ENCODE measurements at places on chromosomes 11 and 22.
A peak's percentile ranks its signal among the peaks of the same experiment; 100 is the strongest.

GRCh38 chr22:39135092-39135896 lies 17.2 kb downstream of the CBX7 start:
- peak; percentile 62 for DNase-seq

GRCh38 chr22:33002035-33002434 lies 56.1 kb downstream of the SYN3 start:
- no peak for DNase-seq

GRCh38 chr22:20751185-20751851 lies 22.6 kb upstream of the SERPIND1 start:
- DNase-seq = no peak

GRCh38 chr11:42901084-42901483 lies 410.7 kb upstream of the API5 start:
- DNase-seq = no peak

GRCh38 chr11:48014917-48015316 lies 34.6 kb downstream of the PTPRJ start:
- no peak for DNase-seq

GRCh38 chr22:39818094-39818493 lies 75.5 kb downstream of the ENTHD1 start:
- peak; percentile 29 for DNase-seq

- no peak for DNase-seq
Observed at GRCh38 chr11:65295001-65295400, 19.7 kb upstream of the CDC42EP2 start.

DNA sequence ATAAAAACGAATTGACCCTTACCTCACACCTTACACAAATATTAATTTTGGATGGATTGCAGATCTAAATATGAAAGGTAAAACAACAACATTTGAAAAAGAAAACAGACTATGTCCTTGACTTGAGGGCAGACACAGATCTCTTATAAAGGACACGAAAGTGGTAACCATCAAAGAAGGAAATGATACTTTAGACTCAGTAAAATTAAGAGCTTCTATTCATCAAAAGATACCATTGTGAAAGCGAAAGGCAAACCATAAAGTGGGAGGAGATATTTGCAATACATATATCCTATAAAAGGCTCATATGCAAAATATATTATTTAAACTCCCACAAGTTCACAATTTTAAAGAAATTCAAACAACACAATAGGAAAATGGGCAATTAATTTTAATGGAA lies 5.0 kb downstream of the HEPACAM start:
- no peak for DNase-seq

DNA sequence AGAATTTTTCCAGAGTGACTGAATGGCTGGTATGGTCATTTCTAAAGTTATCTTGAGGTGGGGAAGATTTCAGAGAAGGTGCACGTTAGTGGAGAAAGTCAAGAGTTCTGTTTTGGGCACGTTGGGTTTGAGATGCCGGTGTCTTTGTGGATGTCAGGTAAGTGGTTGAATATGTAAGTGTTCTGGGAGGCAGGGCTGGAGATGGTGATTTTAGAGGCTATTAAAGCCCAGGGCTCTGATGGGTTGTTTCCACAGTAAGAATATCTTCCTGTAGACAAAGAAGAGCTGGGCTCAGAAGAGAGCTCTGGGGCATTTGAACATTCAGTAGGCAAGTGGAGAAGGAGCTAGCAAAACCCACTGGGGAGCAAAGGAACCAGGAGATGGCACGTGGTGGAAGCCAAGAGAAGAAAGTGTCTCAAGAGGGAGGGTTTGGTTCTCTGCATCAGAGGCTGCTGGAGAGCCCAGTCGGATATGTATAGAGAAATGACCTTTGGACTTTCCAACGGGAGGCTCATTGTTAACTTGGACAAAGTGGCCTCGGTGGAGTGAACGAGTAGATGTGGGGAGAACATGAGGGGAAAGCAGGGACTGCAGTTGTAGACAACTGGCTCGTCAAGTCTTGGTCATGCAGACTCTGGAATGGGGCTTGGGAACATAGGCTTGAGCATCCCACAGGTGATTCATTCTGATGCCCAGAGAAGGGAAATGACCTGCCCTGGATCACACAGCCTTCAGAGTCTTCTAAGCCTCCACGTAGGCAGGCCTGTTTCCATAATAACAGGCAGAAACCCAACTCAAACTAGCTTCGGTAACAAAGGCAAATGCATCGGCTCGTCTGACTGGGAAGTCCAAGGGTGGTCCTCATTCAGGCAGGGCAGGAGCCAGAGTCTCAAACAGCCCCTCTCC lies 98.4 kb upstream of the PARVA start:
- no peak for DNase-seq

DNA sequence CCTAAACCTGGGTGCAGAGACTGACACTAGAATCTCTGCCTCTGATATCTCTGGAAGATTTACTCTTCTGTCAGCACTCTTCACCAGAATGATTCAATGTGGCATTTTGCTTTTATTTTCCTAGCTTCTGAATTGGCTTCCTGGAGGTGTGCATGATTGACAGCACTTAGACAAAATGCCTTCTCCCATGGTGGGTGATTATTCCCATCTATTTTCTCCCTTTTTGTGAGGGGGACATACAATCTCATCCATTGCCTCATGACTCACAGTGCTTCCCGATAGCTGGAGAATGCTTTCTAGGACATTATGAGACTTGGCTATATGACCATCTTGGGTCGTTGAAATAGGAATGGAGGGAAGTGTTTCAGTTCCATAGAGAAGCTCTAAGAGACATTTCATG lies 4.0 kb upstream of the TRIM68 start:
- no peak for DNase-seq

DNA sequence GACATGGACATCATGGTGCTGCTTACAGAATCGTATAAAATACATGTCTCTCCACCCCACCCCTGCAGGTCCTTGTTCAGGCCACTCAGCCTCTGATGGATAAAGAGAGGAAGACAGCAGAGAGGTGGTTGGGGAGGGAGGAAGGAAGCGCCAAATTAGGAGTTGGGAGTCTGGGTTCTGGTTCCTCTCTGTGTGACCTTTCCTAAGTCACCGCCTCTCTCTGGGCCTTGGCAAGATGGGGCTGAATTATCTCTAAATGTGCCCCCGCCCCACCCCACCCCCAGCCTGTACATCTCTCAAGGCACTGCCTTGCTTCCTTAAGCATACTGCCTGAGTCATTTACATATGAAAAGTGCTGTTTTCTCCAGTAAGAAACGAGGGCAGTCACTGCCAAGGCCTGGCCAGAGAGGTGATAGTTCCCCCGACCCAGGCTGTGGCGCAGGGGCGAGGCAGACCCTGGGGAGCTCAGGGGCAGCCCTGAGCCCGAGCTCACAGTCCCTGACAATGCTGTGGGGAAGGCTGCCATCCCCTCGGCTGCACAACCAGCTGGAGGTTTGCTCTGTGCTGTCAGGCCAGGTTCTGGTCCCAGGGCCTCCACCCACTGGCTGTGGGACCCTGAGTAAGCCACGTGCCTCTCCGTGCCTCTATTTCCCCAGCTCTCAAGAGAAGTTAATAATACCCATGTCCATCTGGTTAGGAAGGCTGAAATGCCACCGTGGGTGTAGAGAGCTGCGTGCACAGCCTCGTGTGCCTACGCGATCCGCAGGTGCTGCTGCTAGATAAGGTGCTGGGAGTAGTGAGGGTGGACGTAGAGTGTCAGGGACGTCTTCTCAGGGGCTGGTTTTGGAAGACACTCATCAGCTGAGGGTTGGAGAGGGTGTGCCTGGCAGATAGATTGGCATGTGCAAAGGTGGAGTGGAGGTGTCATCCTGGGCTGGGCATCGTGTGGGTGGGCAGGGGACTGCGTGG lies 55.3 kb downstream of the CACNA1I start:
- DNase-seq = no peak

- no peak for DNase-seq
Observed at GRCh38 chr22:27159716-27160295, 502.4 kb downstream of the MIAT start.

- DNase-seq = no peak
Observed at GRCh38 chr22:35605369-35605680, 11.8 kb downstream of the MB start.

- DNase-seq = no peak
Observed at GRCh38 chr11:121207485-121208115, 85.0 kb upstream of the SC5D start.

GRCh38 chr11:116590844-116591570 lies 181.8 kb downstream of the BUD13 start:
- no peak for DNase-seq

GRCh38 chr11:114605370-114605769 lies 9.8 kb upstream of the NXPE4 start:
- no peak for DNase-seq

GRCh38 chr22:24938741-24939341 lies 7.7 kb downstream of the LHFPL7 start:
- DNase-seq = peak; percentile 64

DNA sequence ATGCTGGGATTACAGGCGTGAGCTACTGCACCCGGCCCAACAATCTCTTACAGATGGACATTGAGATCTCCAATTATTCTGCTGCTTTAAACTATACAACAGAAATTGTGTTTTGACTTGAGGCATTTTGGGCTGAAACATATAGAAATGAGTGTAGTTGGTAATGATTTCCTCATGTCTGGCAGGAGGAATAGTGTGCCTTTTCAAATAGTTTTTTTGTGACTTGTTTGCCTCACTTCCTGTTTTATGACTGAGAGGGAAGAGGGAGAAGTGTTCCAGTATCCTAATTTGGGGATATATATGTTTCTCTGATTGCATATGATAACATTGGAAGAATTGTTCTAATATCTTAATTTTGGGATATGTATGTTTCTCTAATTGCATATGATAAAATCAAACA lies 40.2 kb downstream of the EP300 start:
- no peak for DNase-seq

GRCh38 chr11:87290304-87290922 lies 252.7 kb downstream of the TMEM135 start:
- peak; percentile 72 for DNase-seq

GRCh38 chr11:44936951-44937543 lies 13.6 kb downstream of the TP53I11 start:
- no peak for DNase-seq

DNA sequence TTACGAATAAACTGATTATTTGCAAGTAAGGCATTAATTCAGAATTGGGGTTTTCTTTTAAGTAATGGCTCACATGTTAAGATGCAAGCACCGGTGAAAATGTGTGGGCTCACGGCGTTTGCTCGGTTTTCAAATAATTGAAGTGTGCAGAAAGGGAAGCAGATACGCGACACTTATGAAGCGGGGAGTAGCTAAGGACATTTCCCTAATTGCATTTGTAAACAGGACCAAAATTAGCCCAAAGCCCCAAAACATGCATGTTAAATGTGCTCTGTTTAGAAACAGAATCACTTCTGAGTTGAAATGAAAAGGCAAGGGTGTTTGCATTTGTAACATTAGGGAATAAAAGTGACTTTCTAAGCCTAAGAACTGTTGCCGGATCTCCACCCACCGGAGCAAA lies 61.3 kb downstream of the ELFN2 start:
- DNase-seq = no peak

GRCh38 chr11:9765320-9766101 lies 101.6 kb downstream of the SWAP70 start:
- DNase-seq = peak; percentile 88

GRCh38 chr11:108662700-108663099 lies 2.2 kb upstream of the DDX10 start:
- no peak for DNase-seq

GRCh38 chr11:61119055-61119454 lies 16.8 kb downstream of the CD5 start:
- DNase-seq = no peak

DNA sequence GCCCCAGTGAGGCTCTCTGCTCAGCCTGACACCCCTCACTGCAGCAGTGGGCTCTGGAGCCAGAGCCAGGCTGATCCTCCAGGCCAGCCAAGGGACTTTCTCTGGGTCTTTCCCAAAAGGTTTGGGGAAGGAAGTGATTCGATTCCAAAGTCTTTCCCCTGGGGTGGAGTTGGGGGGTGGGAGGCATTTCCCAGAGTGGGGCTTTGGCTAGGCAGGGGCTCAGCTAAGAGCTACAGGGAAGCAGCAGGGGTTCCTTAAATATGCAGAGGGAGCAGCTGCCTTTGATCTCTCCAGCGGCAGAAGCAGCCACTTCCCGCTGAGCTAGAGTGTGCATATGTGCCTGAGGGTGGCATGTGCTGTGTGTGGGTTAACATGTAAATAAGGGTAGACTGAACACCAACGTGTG lies 192.9 kb downstream of the INSC start:
- no peak for DNase-seq

DNA sequence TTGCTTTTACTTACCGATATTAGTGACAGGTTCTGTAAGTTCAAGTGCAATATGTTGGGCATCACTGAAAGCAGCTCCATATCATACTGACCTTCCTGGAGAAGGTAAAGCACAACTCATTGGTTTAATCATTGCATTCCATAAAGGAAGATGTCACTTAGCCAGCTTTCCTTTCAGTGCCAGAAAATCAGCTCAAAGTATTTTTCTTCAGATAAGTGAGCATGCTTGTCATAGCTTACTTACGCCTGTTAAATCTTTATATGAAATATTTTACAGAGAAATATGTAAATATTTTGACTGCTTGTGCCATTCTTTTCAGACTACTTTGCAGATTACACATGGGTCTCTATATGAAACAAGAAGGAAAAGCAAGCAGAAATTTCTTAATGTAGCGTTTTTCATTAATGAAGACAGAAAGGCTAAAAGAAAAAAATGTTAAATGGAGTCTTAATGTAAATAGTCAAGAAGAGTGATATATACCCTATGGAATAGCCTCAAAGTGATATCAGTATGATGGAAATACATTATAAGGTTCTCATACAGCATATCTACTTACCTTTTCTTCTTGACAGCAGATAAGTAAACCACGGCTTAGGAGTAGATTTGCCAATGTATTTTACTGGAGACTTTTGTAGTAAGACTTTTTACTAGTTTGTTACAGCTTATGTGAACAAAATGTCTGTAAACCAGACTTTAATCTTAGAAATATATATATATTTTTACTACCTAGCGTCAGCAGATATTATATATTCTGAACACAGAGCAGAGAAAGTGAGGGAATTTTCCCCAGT lies 649.7 kb downstream of the METTL15 start:
- peak; percentile 80 for DNase-seq

All from astrocyte of the hippocampus (primary cell).